ENCODE measurements at places on chromosomes 13 and 19.

DNA sequence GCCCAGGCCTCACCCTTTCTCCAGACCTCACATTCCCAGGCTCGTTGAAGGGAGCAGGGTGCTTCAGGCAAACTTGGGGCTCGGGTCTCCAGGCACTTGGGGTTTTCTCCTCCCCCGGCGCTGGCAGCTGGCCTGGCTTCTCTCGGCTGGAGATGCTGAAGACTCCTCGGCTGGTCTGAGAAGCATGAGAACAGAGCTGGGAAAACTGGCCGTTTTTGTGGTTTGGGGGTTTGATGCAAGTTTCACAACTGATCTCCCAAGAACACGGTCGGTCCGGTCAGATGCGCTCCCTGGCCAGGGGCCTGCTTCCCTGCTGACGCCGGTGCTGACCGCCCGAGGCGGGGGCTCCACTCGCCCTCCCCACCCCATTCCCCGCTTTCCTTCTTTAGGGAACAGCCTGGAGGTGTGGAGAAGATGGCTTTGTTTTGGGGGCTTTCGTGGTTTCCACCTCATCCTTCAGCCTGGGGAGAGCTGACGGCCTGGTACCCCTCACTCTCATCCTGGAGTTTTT lies 35.3 kb downstream of the CEBPA start:
- DNase-seq: no peak

- no peak for DNase-seq
Observed at GRCh38 chr19:1587872-1588271, 4.8 kb downstream of the MBD3 start.

GRCh38 chr13:88623150-88623549 lies 952.0 kb downstream of the SLITRK5 start:
- DNase-seq: no peak

DNA sequence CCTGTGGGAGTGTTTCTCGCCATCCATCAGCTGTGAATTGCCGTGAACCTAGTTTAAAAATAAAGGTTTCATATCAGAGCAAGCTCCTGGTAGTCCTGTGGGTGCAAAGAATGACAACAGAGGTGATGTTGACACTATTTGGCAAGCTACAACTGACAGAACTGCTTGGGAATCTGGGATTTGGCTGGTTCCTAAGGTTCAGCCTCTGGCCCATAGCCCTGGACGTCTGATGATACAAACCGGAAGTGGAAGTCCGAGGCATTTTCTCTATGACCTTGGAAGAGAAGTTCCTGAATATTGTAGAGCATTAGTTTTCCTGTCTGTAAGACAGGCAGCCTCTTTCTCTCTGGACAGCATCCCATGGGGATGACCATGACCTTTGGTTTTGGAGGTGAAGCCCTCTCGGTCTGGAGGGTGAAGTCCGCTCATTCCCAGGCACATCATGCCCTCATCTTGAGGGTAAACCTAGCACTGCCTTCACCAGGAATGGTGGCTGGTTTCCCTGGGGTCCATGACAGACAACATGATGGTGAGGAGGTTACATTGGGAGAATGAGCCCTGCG lies 29.1 kb downstream of the GATAD2A start:
- DNase-seq: no peak
